Right renal pelvis (tissue), 4 donors: ENCODE measurements at places on chromosomes 16 and 17. TPM values are rescaled to one million over a fixed set of nuclear protein-coding genes. Genes with fewer than 3 reads are reported as not detected.

DNA sequence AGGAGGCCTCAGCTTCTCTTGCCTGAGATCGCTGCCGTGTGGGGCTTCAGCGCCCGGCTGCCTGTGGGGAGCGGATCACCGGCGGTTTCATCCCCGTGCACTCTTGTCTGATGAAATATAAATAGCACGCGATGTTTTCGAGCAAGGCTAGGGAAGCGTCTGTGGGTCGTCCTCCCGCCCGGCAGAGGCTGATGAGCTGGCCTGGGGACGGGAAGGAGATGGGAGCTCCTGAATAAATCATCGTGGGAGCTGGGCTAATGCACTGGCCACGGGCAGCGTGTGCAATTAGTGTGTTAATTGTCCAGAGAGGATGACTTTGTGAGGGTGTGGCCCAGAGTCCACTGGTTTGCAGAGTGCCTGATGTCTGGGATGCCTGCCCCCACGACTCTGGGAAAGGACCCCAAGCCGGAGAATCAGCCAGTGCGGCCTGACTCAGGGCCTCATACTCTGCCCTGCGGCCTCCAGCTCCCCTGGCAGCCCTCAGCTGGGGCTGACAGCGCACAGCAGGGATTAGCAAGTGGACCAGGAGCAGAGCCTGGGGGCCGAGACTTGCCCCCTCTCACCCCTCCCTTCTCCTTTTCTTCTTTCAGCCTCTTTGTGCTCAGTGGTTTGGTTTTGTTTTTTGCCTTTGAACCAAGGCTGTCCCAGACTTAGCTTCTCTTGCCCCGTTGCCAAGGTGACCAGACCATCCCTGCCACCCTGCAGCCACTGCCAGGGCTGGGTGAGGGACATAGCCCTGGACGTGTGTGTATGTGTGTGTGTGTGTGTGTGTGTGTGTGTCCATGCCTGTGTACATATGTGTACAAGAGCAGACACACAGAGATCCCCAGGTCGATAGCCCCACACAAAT is 21.4 kb downstream of the KCNJ12 start:
- DNase-seq = no peak

- no peak for DNase-seq
Measured at GRCh38 chr17:37813751-37814150, 68.9 kb upstream of the HNF1B start.

DNA sequence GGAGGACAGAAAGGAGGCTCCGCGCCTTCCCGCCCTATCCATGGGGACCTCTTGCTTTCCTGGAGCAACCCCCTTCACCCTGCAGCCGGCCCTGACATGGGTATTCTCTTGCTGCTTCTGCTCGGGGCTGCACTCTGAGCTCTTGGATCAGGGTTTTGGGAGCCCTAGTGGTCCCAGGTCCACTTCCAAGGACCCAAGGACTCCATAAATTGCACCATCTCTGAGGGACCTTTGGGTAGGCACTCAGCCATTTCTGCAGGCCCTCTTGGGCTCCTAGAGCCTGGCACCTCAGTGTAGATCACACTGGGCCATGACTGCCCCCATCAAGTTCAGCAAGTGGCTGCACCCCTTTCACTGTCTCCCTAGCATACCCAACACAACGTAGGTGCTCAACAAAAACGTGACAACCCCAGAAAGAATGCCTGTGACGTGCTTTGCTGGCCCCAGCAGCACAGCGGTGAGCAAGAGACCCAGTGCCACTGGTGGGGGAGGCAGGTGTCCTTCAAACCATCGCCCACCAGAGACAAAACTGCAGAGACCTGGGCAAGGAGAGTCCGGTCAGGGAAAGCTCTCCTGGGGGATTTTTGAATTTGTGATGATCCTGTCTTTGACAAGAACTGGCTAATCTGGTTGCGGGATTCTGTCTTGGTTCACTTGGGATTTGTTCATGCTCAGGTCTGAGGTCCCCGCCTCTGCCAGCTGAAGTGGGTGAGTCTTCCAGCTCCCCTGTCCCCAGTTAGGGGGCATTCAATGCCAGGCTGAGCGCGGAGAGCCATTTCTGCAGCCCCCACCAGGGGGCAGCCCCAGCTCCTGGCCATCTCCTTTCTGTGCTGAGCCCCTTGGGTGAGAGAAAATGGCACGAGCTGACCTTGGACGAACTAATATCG is 2.5 kb upstream of the RAB11FIP4 start:
- DNase-seq = no peak

Gene WWOX
- 43.9 TPM for polyA plus RNA-seq

Gene TMEM100
- 41.0 TPM for polyA plus RNA-seq

Gene P2RX5
- polyA plus RNA-seq = 1.3 TPM

GRCh38 chr16:55039931-55040330 is 109.3 kb downstream of the IRX5 start:
- DNase-seq = no peak

- DNase-seq = no peak
Measured at GRCh38 chr17:57357392-57357784, 101.1 kb downstream of the MSI2 start.

Gene SOST
- polyA plus RNA-seq = 79.6 TPM

GRCh38 chr16:67248073-67248400 is 742 bp upstream of the SLC9A5 start:
- no peak for DNase-seq

Gene TP53TG3
- not detected for polyA plus RNA-seq

Gene KRT27
- polyA plus RNA-seq = not detected

DNA sequence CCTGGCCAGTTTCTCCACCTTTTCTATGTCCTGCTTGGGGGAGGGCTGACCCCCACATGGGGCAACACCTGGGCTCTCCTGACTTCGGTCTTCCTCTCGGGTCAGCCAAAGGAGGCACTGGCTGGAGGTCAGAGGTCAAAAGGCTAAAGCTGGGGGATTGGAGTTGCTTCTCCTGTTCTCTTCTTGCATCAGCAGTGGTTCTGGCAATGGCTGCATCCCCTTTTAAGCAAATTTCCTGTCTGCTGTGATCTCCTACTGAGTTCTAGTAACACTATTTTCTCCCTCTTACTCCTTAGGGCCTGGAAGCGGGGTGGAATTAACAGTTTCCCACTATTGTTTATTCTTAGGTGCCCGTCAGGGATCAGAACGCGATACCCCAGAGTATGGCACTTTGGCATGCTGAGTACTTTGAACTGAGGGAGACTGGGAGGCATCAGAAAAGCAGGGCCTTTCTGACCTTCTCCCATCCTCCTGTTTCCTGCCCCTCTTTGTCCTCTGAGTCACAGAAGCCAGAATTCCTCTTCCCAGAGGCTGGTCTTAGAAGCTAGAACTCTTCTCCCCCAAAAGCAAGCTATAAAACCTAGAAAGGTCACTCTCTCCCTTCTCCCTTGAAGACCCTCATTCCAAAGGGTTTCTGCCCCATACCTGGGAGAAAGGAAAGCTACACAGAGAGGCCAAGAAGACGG is 268.2 kb downstream of the STX8 start:
- no peak for DNase-seq

- DNase-seq = no peak
Measured at GRCh38 chr17:48012654-48013053, 24.9 kb downstream of the COPZ2 start.

DNA sequence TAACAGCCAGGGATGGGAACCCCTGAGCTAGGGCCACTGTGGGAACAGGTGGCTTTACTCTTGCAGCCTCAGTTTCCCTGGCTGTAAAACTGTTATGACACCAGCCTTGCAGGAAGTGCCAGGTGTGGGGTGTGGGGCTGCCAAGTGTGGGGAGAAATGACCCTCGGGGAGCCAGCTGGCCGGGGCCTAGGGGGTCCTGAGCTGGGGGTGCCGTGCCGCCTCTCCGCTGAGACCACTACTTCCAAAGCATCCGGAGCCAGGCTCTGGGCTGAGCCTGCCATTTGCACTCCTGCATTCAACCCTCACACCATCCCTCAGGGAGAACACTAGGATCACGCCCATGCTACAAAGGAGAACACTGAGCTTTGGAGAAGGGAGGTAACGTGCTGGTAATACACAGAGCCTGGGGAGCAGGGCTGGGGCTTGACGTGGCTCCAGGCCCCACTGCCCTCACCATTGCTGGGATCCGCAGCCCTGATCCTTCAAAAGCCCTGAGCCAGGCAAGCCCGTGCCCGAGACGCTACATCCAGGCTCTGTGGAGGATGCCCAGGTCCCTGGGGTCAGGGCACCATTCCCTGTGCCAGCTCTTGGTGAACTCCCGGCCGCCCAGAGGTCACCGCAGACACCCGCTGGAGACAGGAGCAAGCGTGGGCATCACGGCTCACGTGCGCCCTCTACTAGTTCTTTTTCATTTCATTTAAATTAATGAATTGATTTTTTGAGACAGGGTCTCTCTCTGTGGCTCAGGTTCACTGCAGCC is 28.8 kb upstream of the GINS2 start:
- DNase-seq = no peak

Gene TCF25
- 110 TPM for polyA plus RNA-seq

- DNase-seq = no peak
Measured at GRCh38 chr17:50620858-50621257, 13.8 kb upstream of the ABCC3 start.

- DNase-seq = no peak
Measured at GRCh38 chr16:1050921-1051320, 21.6 kb upstream of the SSTR5 start.

DNA sequence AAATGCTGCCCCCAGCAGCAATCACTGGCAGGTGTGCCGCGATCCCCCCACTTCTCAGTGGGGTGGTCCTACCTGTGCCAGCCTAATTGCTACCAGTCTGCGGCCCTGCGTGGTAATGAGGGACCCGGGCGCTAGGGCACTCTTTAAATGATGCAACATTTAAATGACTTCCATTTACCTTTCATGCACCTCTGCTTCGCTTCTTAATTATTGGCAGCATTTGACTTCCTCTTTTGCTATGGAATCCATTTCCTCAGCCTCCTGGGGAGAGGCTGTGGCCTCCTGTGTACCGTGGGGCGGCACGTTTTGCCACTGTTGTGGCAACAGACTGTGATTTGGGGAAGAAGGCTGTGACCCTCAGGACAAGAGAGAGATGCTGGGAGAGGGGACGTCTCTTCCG is 86.1 kb downstream of the RPA1 start:
- DNase-seq = no peak

DNA sequence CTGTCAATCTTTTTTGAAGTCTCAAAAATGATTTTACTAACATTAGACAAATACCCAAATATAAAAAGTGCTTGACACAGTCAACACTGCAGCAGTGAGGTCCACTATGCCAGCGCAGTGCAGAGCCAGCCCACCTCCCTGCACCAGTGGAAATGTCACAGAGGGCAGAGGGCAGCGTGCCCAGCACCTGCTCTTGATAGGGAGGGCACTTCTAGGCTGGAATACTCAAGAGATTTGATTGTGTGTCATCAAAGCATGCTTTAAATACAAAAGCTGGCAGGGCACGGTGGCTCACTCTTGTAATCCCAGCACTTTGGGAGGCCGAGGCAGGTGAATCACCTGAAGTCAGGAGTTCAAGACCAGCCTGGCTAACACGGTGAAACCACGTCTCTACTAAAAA is 136.0 kb downstream of the ANKRD11 start:
- no peak for DNase-seq

- DNase-seq = no peak
Measured at GRCh38 chr17:82257473-82257872, 16.0 kb downstream of the CSNK1D start.

Gene MARCHF10
- polyA plus RNA-seq = 0.97 TPM

- no peak for DNase-seq
Measured at GRCh38 chr17:49936386-49936785, 32.6 kb upstream of the DLX4 start.

GRCh38 chr16:28304214-28304613 is 11.9 kb downstream of the SBK1 start:
- DNase-seq = no peak

DNA sequence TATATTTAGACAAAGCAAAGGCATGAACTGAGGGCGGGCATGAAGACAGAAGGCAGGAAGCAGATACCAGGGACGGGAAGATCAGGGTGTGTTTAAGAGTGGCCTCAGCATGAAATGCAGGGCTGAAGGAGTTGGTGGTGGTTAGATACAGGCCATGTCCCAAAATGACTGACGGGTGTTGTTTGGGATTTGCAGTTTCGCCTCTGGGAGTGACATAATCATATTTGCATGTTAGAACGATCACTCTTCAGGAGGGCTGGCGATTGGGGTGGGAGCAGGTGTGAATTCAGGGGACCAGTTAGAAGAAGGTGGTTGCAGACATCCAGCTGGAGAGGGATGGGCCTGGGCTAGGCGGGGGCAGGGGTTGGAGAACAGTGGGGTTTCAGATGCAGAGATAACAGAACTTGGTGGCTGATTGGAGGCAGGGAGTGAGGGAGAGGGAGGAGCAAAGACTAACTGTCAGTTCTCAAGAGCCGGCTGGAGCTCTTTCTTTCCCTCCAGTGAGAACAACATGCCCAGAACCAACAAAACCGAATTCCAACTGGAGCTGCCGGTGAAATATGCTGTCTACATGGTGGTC is 27.2 kb upstream of the ITGAX start:
- no peak for DNase-seq

- DNase-seq = no peak
Measured at GRCh38 chr16:68093816-68094613, 8.8 kb downstream of the NFATC3 start.

Gene KRT36
- not detected for polyA plus RNA-seq

Gene TLCD3B
- 0.74 TPM for polyA plus RNA-seq

Gene MYO15B
- 153 TPM for polyA plus RNA-seq

DNA sequence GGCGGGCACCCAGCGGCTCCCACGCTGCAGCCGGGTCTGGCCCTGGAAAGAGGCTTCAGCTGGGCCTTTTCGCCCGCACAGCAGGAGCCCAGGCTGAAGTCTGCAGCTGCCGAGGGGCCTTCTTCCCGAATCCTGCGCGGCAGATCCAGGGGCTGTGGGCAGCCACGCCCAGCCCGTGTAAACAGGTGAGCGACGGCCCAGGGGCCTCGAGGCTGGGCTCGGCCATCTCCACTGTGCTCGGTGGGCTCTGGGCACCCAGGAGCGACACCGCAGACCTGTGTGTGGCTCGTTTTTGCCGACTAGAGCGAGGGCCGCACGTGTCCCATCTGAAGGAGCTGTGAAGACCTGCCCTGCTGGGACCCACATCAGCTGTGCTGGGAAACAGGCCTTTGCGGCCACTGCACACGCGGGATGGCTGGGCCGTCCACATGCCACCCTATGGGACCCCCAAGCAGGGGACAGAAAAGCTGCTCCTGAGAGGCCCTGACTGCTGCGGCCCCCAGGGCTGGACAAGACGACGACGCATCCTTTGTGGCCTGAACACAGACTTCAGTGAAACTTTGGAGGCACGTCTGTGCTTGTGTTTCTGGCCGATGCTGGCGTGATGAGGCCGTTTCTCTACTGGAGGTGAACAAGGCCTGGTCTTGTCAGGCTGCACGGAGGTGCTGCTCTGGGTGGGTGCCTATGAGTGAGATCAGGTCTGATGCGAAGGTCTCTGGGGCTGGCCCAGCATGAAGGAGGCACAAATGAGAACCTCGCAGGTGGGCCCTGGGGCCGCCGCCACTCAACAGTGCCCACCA is 5.2 kb upstream of the APRT start:
- DNase-seq = no peak
